ENCODE measurements at places on chromosomes 1 and 21. TPM values are rescaled to one million over a fixed set of nuclear protein-coding genes. Genes with fewer than 3 reads are reported as not detected.

Gene PROK1
- 0.17 TPM for polyA plus RNA-seq

- DNase-seq = no peak
Measured at GRCh38 chr1:3292051-3292722, 162.3 kb upstream of the ARHGEF16 start.

DNA sequence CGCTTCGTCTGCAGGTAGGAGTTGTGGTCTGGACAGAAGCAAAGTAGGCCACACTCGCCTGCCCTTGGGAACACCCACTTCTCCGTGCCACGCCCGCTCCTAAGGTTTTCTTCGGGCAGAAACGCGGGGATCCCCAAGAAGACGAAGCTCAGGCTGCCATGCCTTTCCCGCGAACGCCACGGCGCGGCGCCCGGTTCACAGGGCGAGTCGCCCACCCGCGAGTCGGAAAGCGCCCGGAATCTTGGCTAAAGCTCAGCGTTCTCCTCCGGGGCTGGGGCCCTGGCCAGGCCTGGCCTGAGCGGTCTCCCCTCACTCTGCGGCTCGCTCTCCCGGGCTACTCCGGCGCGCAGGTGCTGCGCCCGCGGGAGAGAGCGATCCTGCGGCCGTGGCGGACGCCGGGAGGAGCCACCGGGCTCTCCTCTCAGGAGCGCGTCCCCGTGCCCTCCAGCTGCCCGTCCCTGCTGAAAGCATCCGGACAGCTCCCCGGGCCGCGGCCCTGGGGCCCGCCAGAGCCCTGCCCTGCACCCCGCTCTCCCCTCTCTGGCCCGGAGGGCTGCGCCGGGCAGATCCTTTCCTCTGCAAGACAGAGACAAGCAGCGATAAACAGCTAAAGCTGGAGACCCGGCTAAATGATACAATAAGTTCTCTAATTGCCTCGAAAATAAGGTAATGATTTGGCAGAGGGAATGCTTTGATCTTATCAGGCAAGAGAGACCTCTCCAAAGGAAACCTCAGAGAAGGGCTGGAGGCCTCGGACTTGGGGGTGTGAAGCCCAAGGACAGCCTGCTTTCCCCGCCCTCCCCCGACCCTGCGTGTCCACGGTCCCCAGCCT lies 6.7 kb upstream of the WNT2B start:
- DNase-seq = peak; percentile 58

Gene CELA2A
- 0.70 TPM for polyA plus RNA-seq

Gene GREM2
- polyA plus RNA-seq = 0.65 TPM

GRCh38 chr1:237509748-237510147 lies 381.0 kb downstream of the ZP4 start:
- DNase-seq = no peak

- DNase-seq = no peak
Measured at GRCh38 chr1:155309423-155310021, 856 bp downstream of the FDPS start.

DNA sequence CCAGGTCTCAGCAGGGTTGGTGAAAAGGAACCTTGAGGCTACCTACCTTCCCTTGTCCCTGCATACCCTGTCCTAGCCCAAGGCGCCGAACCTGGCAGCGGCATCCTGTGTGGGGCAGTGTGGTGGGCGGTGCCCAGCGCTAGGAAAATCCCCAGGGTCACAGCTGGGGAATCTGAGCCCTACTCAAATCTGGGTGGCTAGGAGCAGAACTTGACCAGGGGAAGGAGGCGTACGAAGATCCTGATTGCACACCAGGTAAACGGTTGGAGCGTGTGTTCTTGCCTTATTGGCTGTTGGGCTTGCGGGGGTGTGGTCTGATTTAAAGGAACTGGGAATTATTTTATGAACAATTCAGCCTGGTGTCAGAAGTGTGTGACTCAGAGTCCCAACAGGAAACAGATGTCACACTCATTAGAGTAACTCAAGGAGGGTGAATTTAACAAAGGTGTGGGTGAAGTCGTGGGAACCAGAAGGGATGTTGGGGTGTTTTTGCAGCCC lies 118.6 kb downstream of the LRIG2 start:
- DNase-seq = no peak

- DNase-seq = no peak
Measured at GRCh38 chr1:114103992-114104391, 49.7 kb downstream of the SYT6 start.

DNA sequence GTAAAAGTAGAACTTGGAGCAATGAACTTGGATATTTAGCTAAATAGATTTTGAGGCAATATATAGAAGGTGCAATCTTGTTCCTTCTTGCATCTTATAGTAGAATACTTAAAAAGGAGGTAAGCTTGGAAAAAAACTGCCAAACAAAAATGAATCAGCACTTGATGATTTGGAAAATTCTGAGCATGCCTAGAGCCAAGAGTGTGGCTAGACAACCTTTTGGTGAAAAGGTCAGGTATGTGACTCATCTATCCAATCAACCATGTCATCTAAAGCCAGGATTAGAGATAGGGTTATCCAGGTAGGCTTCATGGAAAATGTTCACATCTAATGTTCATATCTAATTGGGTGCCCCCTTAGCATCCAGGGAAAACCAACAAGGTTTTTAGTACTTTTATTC lies 515.0 kb downstream of the COL11A1 start:
- no peak for DNase-seq

- DNase-seq = no peak
Measured at GRCh38 chr1:240310226-240310925, 218.7 kb downstream of the FMN2 start.

DNA sequence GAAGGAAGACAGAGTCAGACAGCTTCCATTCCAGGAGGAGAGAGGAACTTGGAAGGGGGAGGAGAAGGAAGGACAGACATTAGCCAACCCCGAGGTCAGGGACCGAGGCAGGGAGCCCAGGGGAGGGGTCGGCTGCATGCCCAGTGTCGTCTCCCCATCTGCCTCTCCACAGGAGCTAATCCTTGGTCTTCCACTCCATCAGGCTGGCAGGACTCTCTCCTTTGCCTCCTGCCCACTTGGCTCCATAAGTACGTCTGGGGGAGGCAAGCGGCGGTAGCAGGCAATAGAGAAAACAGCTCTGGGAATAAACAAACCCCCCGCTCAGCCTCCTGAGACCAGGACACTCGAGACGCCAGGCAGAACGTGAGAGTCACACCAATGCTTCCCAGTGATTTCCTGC lies 71.3 kb downstream of the GRIK3 start:
- DNase-seq = no peak

Gene NPL
- 9.0 TPM for polyA plus RNA-seq

GRCh38 chr21:36021251-36021837 lies 39.0 kb downstream of the SETD4 start:
- no peak for DNase-seq

GRCh38 chr1:206953126-206953525 lies 6.9 kb upstream of the PIGR start:
- no peak for DNase-seq

- DNase-seq = no peak
Measured at GRCh38 chr1:31699341-31699891, 4.4 kb downstream of the COL16A1 start.

Gene NBPF6
- polyA plus RNA-seq = not detected

GRCh38 chr1:68675336-68675735 lies 178.5 kb upstream of the DEPDC1 start:
- DNase-seq = no peak

DNA sequence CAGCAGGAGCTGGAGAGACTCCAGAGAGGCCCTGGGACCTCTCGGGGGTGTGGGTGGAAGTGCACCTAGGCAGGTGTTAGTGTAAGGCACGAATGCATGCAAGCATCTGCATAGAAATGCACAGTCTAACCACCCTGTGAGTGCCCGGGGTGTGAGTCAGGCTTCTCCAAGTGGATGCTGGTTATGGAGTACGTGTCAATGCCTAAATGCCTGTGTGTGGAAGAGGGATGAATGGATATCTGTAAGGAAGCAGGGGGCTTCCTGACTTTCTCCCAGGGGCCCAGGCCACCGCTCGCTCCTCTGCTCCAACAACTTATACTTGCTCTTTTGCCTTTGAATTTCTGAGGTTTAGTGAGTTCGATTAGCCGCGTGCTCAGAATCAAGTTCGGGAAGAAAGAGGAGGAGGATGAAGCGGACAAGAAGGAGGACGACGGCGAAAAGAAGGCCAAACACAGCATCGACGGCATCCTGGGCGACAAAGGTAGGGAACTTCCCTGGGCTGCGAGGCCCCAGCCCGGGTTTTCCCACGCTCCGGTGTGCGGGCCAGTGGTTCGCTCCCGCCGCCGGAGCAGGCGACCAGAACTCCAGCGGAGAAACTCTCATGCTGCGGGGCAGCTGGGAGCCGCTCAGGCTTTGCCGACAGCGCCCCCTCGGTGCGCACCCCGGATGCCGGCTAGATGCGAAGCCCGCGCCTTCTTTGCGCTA lies 5.4 kb downstream of the PAX7 start:
- DNase-seq = no peak

DNA sequence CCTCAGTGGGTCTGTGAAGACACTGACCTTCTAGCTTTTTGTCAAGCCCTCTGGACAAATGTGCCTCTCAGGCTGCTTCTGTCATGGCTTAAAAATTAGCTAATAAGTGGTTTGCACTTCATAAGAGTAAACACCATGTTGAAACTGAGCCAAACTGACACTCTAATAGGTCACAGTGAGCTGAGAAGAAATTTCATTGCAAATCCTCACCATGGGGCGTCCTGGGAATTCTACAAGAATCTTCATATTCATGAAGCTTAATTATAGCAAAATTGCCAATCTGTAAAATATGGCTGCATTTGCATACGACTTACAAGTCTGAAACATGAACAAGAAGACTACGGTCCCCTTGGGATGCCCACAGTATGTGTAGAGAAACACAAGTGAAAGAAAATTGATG lies 188.6 kb downstream of the DSCAM start:
- no peak for DNase-seq

Gene NCAM2
- 9.9 TPM for polyA plus RNA-seq

- no peak for DNase-seq
Measured at GRCh38 chr1:201937624-201938213, 8.6 kb downstream of the LMOD1 start.

Gene AVPR1B
- polyA plus RNA-seq = 0.85 TPM

GRCh38 chr1:201895913-201896807 lies 7.5 kb downstream of the SHISA4 start:
- DNase-seq = peak; percentile 84

- no peak for DNase-seq
Measured at GRCh38 chr21:35491920-35492678, 443.0 kb upstream of the RUNX1 start.

DNA sequence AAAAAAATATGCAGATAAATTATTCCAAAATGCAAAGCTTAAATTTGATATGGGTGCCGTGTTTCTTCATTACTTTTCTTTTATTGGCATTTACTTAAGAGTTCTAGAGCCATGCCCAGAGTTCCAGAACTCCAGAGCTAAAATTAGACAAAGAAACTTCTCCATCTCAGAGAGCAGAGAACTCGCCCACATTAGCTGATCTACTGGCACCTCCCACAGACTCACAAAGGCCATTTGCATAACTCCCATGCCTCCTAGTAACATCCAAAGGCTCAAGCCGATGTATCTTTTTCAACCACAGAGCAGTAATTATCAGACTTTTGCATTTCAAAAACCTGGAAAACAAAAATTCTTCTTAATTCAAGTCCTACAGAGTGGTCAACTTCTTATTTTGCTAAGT lies 323.8 kb upstream of the ST6GALNAC5 start:
- DNase-seq = no peak

Gene LRRC71
- polyA plus RNA-seq = 0.83 TPM

- no peak for DNase-seq
Measured at GRCh38 chr1:193846876-193847604, 660.6 kb upstream of the B3GALT2 start.

- no peak for DNase-seq
Measured at GRCh38 chr1:214352838-214353237, 71.9 kb downstream of the SMYD2 start.

GRCh38 chr1:6603238-6603914 lies 707 bp upstream of the KLHL21 start:
- no peak for DNase-seq

- DNase-seq = no peak
Measured at GRCh38 chr1:230641346-230641745, 935 bp upstream of the COG2 start.

DNA sequence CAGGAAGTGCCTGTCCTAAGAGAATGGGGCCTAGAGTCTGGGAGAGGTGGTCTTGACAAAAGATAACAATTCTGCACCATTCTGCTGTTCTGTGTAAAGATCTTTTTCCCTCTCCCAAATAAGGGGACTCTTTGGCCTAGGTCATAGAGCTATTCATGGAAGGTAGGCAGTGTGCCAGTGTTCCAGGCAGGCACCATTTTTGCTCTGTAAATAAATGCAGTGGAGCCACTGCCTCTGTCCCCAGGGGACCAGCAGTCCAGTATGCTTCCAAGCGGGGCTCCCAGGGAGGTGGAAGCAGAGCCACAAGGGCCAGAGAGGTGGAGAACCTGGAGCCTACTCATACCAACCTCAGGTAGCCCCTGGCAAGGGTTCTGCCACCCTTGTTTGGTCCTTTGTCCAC lies 25.9 kb downstream of the KCNA2 start:
- no peak for DNase-seq

DNA sequence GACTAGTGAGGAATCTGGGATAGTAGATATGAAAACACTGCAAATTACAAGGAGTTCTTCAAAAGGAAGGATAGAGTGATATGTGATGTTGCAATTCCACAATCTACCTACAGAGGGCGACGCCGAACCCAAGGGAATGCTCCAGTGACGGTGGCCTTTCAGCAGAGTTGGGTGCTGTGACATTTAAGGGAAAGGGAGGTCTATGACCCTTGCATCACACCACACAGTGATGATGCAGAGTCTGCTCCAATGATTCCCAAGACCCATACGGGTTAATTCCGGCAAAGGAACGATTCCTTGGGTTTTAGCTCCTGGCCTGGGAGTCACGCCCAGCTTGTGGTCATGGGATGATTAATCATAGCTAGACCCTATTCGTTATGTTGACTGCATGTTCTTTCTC lies 123.0 kb upstream of the IGSF21 start:
- DNase-seq = peak; percentile 10

DNA sequence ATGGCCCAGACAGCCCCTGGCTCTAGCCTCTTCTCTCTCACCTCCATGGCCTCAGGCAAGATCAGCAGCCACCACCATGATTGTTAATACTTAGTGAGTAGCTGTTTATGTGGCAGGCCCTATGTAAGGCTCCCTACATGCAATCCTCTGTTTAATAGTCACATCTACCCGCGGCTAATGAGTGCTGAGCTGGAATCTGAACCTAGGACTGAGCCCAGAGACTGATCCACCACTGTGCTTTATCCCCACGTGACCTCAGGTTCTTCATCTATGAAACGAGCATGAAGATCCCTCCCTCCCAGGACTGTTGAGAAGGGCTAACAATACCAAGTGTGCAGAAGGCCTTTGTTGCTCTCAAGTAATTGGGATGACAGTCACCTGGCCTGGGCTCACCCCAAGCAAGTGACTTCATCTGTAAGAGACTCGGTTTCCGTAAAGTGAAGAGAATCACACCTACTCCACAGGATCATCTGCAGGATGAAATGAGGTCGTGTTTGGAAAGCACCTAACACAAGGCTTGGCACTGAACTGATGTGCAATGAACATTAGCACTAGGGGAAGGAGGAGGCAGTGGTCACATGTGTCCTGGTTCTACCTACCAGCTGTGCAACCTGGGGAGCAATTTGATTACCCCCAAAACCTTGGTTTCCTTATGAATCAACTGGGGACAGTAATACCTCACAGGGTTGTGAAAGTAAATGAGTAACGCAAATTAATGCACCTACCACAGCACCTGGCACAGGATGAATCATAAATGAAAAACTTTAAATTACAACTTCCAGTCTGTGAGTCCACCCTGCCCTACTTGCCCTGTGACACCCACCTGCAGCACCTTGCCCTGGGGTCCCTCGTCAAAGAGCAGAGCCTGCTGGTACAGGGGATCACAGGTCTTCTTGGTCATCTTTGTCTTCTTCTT lies 37.2 kb downstream of the RIMS3 start:
- no peak for DNase-seq
